ENCODE measurements at places on chromosomes 4 and X.

DNA sequence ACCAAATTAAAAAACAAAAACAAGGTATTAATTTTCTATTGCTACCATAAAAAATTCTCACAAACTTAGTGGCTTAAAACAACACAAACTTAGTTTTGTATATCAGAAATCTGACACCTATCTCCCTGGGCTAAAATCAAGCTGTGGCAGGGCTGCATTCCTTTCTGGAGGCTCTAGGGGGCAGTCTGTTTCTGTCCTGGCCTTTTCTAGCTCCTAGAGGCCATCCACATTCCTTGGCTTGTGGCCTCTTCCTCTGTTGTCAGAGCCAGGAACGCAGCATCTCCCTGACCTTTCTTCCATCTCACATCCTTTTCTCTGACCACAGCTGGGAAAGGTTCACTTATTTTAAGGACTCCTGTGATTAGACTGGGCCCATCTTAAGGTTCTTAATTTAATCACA lies 38.9 kb upstream of the TLR2 start:
- DNase-seq, result no peak

DNA sequence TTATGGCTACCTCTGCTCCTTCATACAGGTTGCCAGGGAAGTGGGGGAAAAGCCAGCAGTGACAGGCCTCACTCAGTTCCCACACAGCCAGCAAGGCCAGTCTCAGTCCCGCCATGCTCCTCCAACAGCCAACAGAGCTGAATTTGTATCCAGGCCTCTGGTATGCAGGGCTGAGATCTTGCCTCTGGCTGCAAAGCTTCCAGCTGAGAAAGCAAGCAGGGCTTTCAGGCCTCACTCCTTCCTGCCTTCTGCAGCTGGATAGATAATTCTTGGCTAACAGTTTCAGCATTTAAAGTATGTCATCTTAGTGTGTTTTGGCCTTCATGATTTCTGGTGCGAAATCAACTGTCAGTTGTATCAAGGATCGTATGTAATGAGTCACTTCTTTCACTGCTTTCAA lies 103.6 kb downstream of the GNL3L start:
- DNase-seq, result no peak

GRCh38 chrX:148903176-148903575 lies 402.8 kb downstream of the AFF2 start:
- DNase-seq, result no peak

- no peak for DNase-seq
Measured at GRCh38 chrX:47573341-47574075, 8.7 kb upstream of the TIMP1 start.

DNA sequence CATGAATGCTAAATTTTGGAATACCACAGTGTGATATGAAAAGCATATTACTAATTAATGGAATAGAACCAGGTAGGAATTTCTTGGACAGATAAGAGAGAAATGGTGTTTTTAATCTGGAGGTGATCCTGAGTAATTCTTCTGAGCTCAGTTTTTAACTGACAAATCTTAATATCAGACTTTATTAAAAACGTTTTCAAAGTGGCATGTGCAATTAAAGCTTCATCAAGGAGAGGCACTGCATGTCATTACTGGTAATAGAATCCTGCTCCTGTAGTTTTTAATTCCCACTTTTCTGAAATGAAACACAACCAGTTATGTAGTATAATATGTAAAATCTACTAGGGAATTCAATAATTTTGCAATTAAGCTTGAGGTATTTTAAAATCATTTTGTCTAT lies 7.0 kb upstream of the PTTG2 start:
- no peak for DNase-seq

DNA sequence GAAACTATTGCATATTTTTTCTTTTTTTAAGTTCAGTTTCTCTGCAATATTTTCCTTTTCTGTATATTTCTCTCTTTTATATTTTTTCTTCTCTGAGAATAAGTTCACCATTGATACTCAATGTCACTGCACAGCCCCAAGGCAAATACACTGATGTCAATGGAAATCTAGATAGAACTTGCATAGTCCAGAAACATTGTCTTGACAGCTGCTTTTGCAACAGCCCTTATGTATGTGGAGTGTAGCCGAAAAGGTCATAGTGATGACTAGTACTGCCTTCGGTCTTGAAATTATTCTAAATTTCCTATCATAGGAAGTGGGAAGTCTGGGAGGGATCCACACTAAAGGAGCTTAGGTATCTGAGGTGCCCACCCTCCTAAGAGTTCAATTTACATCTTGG lies 150.0 kb downstream of the SPOCK3 start:
- no peak for DNase-seq

DNA sequence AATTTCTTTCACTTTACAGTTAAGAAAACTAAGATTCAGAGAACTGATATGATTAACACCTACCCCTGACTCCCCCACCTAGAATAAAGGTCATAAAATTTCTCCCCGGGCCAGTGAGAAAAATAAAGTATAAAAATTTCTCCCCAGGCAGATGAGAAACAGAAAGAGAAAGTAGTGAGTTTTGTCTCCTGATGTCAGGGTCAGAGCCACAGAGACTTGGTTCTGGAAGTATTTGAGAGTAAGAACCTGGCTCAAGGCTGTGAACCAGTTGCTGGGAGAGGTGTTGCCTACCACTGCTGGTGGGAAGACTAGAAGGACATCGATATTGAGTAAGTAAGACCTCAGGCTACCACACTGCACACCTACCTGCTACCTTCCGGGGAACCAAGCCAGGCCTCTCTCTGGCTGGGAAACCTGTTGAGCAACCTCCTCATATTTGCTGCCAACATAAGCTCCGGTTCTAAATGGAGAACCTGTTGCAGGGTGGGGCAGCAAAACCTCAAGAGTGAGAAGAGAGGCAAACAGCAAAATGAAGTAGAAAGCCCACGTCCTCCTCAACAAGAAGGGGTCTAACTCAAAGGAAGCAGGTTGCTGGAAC lies 104.2 kb upstream of the PUDP start:
- DNase-seq, result no peak

GRCh38 chr4:23373261-23373660 lies 516.6 kb downstream of the PPARGC1A start:
- DNase-seq, result peak; percentile 41

DNA sequence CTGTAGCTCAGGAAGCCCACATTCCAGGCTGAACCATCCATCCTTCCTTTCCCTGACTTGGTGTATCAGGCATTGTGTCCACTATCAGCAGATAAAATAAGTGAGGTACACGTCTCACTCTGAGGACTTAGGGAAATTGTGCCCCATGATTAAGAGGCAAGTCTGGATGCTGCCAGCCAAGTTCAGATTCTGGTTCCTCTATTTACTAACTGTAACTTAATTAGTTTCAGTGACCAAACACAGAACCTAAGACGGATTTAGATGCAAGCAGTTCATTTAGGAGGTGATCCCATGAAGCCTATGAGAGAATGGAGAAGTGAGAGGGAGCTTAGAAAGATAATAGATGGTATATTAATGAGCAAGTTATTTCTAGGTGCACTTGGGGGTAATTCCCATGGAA lies 56.6 kb upstream of the PACRGL start:
- no peak for DNase-seq

DNA sequence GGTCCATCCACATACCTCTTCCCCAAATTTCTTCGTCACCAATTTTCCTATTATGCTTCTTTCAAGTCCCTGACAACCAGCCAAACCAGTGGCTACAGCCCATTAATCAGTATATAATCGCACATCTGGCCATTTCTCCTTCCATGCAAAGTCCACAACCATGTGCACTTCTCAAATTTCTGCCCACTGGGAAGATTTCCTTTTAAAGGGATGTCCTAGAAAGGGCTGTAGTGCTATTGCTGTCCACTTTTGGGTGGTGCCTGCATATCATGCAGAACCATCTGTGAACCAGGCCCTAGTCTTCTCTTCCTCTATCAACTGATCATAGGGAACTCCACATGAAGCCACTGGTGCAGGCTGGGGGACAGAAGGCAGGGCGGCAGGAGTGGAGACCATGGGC lies 55.2 kb upstream of the MID1IP1 start:
- DNase-seq, result no peak

DNA sequence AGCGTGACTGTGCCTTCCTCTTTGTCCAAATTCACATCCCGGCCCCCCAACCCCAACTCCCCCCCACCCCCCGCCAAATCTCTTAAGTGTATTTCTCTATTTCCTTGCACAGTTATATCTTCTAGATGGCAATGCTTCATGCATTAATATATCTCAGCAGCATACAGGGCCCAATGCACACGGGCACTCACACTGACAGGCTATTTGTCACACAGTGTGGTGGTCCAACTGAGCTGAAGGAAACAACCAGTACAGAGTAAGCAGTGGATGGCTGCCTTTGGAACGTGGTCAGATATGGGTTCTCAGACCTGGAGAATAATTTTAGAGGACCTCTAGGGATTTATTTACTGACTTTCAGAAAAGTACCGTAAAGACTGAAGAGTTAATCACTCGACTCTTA lies 681 bp downstream of the EXOC1 start:
- DNase-seq, result no peak

DNA sequence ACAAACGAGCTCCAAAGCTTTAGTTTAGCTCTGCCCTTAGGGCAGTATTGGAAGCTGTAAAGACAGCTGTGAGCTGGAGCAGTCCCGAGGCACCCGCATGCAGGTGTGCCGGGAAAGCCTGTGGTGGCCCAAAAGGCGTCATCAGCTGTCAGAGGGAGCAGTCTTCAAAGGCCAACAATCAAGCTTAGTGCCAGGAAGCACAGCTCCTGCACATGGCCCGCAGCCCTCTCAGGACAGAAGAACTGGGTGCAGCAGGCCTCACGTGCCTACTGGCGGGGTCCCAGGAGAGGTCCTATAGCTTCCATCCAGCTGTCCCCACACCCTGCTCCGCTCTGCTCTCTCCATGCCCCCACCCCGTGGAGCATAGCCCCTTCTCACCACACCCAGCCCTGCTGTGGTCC lies 92.2 kb upstream of the TRIM2 start:
- no peak for DNase-seq

GRCh38 chrX:2697741-2698299 lies 6.7 kb downstream of the CD99 start:
- no peak for DNase-seq

- no peak for DNase-seq
Measured at GRCh38 chrX:42944381-42944998, 166.5 kb upstream of the PPP1R2C start.

GRCh38 chrX:136028383-136028984 lies 43.2 kb downstream of the SLC9A6 start:
- no peak for DNase-seq

- no peak for DNase-seq
Measured at GRCh38 chrX:118526149-118526548, 30.5 kb downstream of the DOCK11 start.
